ENCODE measurements at places on chromosomes 7 and 10.
A peak's percentile ranks its signal among the peaks of the same experiment; 100 is the strongest.

DNA sequence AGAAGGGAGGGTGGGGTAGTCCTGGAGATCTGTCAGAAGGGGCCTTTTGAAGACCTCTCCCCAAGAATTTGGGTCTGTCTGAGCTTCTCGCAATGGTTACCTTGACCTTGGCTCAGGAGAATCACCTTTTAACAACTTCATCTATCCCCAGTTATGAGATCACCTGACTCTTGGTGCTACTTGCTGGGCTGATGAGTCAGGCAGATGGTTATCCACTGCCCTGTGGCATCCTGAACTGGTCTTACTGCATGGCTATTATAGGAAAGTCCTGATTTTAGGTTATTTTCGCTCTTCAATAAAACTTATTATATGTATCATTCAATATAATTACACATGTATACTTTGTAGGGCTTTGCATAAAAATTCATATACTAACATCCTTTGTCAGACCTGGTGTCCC lies 274.7 kb downstream of the GFRA1 start:
- DNase-seq: no peak

GRCh38 chr7:120278773-120279172 lies 5.8 kb downstream of the KCND2 start:
- no peak for DNase-seq

GRCh38 chr7:92808006-92808405 lies 28.4 kb downstream of the CDK6 start:
- DNase-seq: no peak

- DNase-seq: no peak
Measured at GRCh38 chr10:65273115-65273514, 1652.7 kb upstream of the LRRTM3 start.

GRCh38 chr7:91993976-91994375 lies 53.3 kb downstream of the AKAP9 start:
- no peak for DNase-seq

- DNase-seq: no peak
Measured at GRCh38 chr7:46153951-46154787, 233.1 kb upstream of the IGFBP3 start.

DNA sequence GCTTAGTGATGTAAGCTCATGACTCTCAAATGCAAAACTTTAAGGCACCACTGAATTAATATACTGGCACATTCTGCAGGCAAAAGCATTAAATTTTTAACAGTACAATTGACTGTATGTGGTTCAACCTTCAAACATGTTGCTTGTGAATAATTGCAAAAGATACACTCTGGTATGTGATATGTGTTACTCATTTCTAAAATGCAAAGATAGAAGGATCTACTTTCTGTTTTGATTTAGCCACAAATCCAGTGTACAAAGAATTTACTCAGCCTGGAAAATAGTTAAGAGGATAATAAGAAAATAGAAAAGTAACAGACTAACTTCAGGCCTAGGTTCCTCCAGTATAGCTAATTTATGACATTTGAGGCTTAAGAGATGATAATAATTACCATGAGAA lies 66.6 kb upstream of the NOBOX start:
- DNase-seq: no peak

- no peak for DNase-seq
Measured at GRCh38 chr7:147640821-147641220, 949.7 kb upstream of the C7orf33 start.

GRCh38 chr10:75403144-75403938 lies 1.8 kb upstream of the ZNF503 start:
- no peak for DNase-seq

DNA sequence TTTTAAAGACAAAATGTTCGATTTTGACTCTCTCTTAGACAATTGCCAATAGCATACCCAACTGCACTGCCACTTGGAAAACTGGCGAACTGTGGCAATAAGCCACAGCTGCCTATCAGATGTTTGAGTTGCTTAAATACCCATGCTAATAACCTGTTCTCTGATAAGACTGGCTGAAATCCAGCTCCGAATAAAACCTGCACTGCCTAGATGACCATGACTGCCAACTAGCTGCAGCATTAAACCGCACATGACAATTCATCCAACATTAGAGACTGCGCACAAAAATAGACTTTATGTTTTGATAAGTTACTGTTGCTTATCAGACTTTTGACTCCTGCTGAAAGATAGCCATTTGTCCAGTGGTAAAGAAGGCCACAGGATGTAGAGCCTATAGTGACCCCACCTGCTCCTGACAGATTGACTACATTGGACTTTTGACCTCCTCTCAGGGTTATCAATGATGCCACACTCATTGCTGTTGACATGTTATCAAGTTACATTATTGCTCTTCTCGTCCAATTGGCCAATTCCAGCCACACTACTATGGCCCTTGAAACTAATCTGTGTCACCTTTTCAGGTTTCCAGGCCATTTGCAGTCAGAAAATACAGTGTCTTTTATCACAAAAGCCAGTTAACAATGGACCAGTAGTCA lies 299.0 kb downstream of the HGF start:
- no peak for DNase-seq

DNA sequence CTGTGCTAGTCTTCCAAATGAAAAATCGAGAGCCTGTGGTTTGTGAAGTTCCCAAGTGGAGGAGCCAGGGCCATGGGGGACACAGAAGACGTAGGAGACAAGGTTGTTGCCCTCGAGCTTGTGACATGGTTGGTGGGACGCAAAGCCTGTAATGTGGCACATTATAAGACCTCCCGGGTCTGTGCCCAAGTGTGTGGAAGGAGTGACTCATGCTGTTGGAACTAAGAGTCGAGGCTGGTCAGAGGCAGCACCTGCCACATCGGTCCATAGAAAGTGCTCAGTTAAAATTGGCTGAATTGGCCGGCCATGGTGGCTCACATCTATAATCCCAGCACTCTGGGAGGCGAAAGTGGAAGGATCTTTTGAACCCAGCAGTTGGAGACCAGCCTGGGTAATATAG lies 27.0 kb upstream of the PODXL start:
- DNase-seq: no peak

DNA sequence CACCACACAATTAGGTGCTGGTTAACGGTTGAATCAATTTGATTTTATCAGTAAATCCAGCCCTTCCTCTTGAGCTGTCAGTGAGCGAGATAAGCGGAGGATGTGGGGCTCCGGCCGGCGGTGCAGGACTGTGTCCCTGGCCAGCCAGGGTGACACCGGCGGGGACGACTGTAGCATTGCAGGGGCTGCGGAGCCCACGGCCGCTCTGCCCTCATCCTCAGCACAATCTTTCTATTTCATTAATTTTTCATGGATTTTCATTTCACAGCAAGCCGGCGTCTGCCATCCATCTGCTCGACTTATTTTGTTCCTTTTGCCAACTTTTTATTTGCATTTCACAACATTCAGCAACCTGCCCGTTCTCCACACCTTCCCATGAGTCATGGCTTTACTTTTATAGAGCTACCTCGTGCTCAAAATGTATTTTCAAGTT lies 4.7 kb downstream of the ADARB2 start:
- DNase-seq: no peak

DNA sequence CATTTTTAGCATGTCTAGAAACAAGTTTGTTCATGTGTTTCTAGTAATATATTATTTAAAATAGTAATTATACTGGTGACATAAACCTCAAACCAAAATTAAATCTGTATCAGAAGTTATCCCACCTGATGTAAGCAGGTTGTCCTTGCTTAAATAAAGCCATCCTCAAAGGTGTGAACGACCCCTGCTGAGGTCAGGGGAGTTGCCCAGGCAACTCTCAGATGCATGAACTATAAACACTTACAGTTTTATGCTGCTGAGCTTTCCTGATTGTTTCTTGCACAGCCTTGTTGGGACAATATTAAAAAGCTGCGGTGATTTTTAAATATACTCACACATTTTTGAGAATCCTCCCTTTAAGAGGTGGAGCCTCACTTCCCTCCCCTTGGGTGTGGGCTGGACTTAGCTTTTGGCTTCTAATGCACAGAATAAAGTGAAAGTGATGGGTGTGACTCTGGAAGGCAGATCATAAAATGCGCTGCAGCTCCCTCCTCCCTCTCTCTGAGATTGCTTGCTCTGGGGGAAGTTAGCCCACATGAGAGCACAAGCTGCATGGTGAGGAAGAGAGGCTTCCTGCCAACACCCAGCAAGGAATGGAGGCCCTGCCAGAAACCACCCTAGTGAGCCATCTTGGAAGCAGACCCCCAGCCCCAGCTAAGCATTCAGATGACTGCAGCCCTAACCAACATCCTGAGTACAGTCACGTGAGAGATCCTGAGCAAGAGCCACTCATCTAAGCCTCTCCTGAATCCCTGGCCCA lies 152.7 kb downstream of the SKIDA1 start:
- peak; percentile 74 for DNase-seq

- no peak for DNase-seq
Measured at GRCh38 chr7:146565872-146566271, 449.3 kb downstream of the CNTNAP2 start.

DNA sequence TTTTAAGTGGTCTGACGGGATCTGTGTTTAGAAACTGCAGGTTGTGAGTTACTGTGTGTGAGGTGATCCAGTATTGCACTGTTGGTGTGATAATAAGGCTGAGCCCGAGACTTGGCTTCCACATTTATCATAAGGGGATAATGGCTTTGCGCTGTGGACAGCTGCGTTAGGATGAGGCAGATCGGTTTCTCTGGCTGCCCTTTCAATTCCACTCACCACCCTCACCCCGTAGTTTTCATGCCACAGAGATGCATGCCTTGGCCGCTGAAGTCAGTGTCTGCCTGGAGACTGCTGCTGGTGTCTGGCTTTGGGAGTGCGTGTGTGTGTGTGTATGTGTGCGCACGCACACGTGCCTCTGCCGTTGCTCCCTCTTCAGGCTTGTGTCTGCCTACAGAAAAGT lies 273.0 kb downstream of the CCDC3 start:
- DNase-seq: no peak
